ENCODE measurements at places on chromosomes 3 and 15. TPM values are rescaled to one million over a fixed set of nuclear protein-coding genes. Genes with fewer than 3 reads are reported as not detected.

DNA sequence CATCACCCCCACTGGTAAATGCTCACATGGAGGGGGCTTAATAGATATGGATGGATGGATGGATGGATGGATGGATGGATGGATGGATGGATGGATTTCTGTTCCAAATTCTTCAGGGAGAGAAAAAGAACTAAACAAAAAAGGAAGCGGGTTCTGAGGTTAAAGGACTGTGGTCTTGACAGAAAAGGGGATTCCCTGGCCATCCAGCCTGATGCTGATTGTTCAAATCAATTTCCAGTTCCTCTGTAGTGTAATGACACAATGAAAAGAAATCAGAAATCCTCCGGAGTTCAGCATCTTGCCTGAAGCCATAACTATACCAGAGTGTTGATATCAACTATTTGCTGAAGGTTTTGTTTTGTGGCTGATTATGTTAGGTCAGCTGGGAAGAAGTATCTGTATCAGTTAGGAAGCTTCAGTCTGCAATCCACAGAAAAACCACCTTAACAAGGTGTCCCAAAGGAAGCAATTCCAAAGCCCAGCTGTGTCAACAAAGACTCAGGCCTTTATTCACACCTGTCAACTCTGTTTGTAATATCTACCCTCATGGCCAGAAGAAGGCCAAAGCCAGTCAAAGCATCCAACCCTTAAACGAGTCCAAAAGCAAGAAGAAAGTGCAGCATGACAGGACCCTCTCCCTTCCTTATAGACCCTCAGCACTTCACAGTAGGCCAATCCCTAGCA is 24.5 kb upstream of the RASA2 start:
- DNase-seq: no peak

- DNase-seq: peak; percentile 49
These were observed 56.0 kb downstream of the FGD5 start for GRCh38 chr3:14874784-14875183.

DNA sequence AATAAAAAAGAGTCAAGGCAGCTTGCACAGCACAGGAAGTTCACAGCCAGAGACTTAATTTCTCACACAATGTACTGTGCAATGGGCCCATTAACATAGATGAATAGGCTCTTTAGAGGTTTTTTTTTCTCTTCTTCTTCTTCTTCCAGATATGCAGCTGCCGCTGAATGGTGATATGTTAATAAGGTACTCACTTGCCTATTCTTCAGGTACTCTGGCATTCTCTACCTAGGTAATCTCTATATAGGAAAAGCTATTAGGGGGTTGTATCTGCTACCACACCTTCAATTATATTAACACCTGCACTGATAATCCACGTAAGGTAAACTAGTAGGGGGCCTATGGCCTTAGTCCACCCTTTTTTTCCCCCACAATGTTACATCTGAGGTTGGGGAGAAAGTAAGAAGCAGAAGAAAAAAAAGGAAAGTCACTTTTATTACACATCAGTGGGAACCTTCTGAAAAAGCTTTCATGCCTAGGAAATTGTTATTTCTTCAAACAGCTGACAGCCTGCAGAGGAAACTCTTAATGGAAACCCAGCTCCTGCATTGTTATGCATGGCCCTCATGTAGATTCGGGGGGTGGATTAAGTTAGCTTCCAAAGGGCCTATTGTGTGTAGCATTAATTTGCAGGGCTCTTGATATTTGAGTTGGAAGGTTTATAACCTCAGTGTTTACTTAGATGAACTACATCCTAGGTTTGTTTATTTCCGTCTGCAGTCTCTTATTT is 525.5 kb downstream of the ZIC1 start:
- DNase-seq: peak; percentile 56

GRCh38 chr15:70783610-70784022 is 20.3 kb upstream of the UACA start:
- no peak for DNase-seq

Gene ADIPOQ
- total RNA-seq: not detected

- DNase-seq: no peak
These were observed 16.3 kb downstream of the SLC9A9 start for GRCh38 chr3:143831994-143832393.

DNA sequence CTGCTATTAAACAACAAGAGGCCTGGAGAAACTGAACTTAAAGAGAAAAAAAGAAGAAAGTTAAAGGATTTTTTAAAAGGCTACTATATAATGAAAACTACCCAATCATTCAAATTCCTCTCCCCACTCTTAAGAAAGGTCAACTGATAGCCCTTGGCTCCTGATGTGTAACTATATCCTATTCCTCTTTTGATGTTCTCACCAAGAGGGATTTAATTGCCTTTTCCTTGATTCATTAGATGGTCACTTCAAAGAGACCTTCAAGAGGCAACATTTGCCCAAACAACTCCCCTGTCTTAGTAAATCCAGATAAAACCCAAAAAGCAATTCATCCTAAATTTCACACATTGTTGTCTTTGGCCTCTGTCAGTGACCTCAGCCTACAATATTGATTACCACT is 86.0 kb downstream of the FMN1 start:
- DNase-seq: no peak

Gene LRTM1
- not detected for total RNA-seq

Gene SUCNR1
- total RNA-seq: not detected

Gene GALNT15
- not detected for total RNA-seq

GRCh38 chr3:105948101-105948500 is 79.3 kb upstream of the CBLB start:
- no peak for DNase-seq

Gene ANKRD34C
- not detected for total RNA-seq

- DNase-seq: peak; percentile 49
These were observed 258.9 kb downstream of the ADAMTS17 start for GRCh38 chr15:100082761-100083402.

DNA sequence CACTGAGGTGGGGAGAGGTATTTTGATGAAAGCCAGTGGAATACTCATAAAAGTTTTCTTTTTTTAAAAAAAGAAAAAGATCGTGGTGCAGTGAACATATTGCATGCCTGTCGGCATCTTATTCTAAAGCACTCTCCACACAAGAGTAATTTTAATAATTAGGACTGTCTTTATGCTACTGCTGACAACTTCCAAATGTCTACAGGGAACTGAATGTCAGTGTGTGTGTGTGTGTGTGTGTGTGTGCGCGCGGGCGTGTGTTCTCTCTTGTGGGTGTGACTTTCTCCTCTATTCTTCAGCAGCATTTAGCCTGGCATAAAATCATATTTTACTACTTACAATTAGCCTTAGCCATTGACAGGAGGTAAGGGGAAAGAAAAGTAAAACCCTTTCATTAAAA is 268.5 kb downstream of the C3orf38 start:
- DNase-seq: no peak

- peak; percentile 81 for DNase-seq
These were observed 449.4 kb upstream of the PPP2R3A start for GRCh38 chr3:135516143-135516542.

- DNase-seq: no peak
These were observed 707.0 kb downstream of the ROBO2 start for GRCh38 chr3:77746892-77747291.

- no peak for DNase-seq
These were observed 434.2 kb upstream of the CNTN3 start for GRCh38 chr3:75048650-75049049.

- no peak for DNase-seq
These were observed 339.8 kb upstream of the SEMA6D start for GRCh38 chr15:47377465-47377864.

Gene DOCK3
- total RNA-seq: 6.9 TPM

Gene SPTBN5
- total RNA-seq: 2.0 TPM

Gene SLC12A8
- total RNA-seq: 17.3 TPM

Gene ZNF501
- 8.5 TPM for total RNA-seq

Gene CHRD
- 17.4 TPM for total RNA-seq

Gene CPB1
- 0.51 TPM for total RNA-seq

DNA sequence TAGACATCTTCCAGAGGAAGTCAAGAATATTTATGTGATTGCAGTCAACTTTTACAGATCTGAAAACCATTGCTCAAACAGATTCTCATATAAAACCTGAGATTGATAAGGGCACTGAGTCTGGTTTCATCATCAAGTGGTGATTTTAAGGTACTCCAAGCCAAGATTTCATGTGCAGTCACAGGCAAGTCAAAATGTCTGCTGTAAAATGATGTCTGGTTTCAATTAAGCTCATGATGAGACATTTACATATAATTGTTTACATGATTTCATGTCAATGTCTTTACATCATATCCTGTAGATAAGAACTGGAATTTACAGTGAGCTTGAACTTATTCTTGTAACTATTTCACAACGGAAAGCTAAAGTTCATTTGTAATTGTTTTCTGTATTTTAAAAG is 1215.5 kb downstream of the ROBO2 start:
- no peak for DNase-seq

GRCh38 chr3:38782148-38782547 is 33.9 kb downstream of the SCN10A start:
- no peak for DNase-seq

Gene TMEM212
- total RNA-seq: not detected

Measured in endodermal cell (in vitro differentiated cells).